ENCODE measurements at places on chromosomes 11 and 22.

- no peak for DNase-seq
Measured at GRCh38 chr11:14212986-14213385, 146.0 kb downstream of the RRAS2 start.

DNA sequence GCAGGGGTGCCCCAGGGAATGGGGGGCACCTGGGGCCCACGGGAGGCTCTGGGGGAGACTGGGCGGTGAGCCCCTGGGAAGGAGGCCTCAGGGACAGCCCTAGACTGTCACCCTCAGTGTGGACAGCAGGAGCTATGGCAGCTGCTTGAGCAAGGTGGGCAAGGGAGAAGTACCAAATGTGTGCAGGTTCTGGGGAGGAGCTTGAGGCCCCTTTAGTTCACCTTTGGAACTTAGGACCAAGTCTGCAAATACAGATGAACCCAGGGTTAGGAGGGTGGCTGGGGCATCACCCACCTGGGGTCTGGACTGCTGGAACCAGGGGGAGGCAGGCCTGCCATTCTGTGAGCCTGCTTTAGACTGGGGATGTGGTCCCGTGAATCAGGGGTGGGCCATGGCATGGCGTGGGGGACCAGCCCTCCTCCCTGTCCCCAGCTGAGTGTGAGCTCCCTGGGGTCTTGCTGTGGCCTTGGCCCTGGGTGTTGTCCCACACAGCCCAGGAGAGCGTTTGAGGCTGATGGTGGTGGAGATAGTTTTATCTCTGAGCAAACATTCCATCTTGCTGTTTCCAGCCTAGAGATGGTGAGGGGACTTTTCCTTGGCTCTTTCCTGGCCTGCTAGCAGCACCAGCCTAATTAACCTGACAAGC, 122.3 kb downstream of the KCNQ1 start:
- no peak for DNase-seq

DNA sequence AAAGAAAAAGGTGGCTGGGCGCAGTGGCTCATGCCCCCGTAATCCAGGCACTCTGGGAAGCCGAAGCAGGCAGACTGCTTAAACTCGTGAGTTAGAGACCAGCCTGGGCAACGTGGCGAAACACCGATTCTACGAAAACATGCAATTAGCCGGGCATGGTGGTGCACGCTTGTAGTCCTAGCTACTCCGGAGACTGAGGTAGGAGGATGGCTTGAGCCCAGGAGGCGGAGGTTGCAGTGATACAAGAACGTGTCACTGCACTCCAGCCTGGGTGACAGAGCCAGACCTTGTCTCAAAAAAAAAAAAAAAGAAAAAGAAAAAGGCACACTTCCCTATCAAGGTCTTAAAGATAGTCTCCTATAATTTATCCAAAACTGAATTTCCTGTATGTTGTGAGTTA, 39.4 kb downstream of the DGCR2 start:
- no peak for DNase-seq

GRCh38 chr11:30196400-30197206, 34.2 kb upstream of the FSHB start:
- peak; percentile 40 for DNase-seq

- no peak for DNase-seq
Measured at GRCh38 chr11:2765491-2765890, 65.7 kb upstream of the KCNQ1OT1 start.

DNA sequence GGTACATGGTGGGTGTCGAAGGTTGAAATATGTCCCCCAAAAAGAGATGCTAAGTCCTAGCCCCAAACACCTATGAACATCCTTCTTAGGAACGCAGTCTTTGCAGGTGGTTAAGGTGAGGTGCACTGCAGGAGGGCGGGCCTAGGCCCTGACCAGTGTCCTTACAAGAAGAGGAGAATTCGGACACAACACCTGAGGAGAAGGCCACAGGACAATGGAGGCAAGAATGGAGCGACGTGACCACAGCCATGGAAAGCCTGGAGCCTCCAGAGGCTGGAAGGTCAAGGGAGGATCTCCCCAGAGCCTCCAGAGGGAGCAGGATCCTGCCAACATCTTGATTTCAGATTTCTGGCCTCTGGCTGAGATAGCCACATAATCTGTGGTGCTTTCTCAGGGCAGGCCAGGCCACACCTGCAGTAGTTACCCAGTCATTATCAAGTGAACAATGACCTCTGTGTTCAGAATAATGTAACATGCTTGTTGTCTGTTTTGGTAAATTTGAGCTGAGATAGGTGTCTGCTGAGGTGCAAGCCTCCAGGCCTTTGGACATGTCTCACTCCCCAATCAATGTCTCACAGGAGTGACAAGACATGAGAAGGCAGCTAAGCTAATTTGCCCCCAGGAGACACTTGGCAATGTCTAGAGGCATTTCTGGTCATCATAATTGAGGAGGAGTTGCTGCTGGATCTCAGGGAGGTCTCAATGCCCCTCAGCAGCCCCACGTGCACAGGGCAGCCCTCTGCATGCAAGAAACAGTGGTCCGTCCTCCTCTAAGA, 498.9 kb downstream of the BRD1 start:
- no peak for DNase-seq

GRCh38 chr22:45564349-45565030, 61.8 kb downstream of the FBLN1 start:
- DNase-seq = no peak

DNA sequence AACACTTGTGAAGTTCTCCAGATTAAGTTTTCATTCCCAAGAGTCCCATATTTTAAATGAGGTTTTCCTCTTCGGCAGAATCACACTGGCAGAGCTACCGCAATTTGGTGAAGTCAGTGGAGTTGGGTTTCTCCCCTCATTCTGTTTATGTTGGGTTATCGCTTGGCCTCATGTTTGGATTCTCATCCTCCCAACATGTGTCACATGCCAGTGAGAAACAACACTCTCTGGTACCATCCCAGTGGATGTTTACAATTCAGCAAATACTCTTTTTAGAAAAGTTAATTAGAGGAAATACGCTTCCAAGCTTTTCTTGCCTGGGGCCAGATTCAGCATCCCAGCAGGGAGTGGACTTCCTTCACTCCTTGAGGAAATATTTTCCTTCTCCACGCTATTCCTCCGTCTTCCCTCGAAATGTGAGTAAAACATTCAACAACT, 2.1 kb downstream of the PAMR1 start:
- DNase-seq = no peak

GRCh38 chr22:23509571-23510302, 70.4 kb downstream of the IGLL1 start:
- no peak for DNase-seq

Data from suppressor macrophage (primary cell).